ENCODE measurements at places on chromosomes 11 and 22.

DNA sequence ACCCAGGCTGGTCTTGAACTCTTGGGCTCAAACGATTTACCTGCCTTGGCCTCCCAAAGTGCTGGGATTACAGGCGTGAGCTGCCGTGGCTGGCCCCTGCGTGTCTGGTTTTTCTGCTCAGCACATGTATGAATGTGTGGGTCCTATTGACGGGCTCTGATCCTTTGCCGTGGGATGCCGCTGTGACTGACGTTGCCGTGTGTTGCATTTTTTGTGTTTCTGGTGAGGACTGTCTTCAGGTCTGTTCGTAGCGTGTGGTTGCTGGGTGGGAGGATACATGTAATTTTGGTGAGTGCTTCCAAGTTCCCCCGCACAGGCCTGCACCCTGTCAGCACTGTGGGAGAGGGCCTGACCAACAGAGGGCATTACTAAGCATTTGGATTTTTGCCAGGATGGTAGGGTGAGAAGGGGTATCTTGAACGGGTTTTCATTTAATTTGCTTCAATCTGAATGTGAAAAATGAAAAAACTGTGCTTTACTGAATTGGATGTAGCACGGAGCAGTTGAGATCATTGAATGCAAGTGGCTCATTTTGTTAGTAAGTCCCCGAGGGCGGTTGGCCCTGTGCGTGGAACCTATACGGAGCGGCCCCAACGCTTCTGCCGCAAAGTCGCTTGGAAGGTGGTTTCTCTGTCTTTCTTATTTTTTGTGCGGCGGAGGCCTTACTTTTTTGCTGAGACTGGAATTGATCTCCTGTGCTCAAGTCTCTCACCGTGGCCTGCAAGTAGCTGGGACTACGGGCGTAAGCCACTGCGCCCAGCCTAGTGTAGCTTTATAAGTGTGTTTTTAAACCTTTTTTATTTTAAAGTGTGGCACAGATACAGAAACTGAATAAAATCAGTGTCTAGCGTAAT lies 8.2 kb downstream of the ZBED4 start:
- DNase-seq: no peak

DNA sequence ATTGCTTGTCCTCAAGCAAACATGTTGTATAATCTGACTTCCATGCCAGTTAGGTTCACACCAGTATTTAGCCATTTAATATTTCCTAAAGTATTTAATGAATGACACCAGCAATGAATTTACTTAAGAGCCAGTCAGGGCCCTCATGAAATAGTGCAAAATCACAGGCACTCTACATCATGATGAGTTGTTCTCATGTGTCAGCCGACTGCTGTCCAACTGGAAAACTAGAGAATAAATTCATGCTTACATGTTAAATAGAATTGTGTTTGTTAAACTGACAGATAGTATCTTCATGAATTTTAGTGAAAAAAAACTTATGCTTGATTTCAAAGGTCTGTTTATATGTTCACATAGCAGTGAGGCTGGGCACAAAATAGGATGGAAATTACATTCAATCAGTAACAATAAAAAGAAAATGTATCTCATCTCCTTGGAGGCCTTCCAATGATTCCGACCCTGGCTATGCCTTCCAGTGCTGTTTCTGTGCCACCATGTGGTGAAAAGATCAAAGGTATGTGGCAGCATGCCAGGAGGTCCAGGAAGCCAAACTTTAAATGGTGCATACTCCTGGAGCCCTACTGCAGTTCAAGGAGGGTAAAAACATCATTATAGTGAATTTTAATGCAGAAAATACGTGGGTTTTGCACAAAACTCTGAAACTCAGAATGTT lies 45.2 kb downstream of the CTSC start:
- DNase-seq: no peak

DNA sequence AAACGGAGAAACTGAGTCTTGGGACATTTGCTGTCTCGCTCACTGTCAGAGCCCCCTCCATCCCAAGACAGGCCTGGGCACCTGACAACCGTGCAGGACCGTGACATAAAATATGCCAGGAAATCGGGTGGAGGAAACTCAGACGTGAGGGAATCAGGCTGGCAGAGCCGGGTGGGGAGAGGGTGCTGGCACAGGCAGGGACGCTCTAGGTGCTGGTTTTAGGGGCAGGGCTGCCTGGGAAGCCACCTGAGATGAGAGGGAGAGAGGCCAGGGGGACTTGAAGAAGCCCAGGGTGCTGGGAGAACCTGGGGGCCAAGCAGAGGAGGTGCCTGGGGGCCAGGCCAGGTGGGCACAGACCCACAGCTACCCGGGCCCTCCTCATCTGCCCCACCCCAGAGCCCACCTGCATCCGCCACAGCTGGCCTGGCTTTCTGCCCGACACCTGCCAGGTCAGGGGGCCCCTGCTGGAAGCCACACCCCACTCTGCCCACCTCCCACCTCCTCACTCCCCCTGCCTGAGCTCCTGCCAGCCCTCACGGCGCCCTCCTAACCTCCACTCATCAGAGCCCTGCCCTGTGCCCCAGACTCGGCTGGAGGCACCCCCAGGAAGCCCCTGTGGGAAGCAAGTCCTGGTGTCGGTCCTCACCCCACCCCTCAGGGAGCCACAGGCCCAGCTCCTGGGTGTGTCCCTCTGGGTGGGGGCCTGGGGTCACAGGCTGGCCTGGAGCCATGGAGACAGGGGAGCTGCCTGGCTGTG lies 27.3 kb upstream of the MUC5AC start:
- DNase-seq: no peak

GRCh38 chr11:2208691-2209369 lies 37.2 kb upstream of the TH start:
- DNase-seq: no peak

GRCh38 chr11:80320226-80320625 lies 879.4 kb upstream of the TENM4 start:
- DNase-seq: no peak

All from activated CD8-positive, alpha-beta memory T cell treated with anti-CD3 and anti-CD28 coated beads for 1 hour (primary cell).